EH (cell line): ENCODE measurements at places on chromosomes 13 and 19.
A peak's percentile ranks its signal among the peaks of the same experiment; 100 is the strongest.

DNA sequence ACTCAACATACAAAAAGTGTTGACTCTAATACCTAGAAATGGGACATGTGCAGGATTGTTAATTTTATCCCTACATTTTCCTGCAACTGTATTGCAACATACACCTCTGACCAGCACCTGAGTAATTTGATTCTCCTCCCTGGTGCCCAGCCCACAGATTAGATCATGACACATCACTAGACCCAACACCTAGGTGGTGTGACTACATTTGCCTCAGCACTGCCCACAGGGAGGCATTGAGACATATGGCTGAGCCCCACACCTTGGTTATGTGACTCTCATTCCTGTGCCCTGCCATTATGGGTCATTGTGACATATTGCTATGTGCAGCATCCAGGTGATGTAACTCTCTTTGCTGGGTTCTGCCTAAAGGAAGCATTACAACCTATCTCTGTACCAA, 13.2 kb upstream of the ZNF254 start:
- DNase-seq, result no peak

DNA sequence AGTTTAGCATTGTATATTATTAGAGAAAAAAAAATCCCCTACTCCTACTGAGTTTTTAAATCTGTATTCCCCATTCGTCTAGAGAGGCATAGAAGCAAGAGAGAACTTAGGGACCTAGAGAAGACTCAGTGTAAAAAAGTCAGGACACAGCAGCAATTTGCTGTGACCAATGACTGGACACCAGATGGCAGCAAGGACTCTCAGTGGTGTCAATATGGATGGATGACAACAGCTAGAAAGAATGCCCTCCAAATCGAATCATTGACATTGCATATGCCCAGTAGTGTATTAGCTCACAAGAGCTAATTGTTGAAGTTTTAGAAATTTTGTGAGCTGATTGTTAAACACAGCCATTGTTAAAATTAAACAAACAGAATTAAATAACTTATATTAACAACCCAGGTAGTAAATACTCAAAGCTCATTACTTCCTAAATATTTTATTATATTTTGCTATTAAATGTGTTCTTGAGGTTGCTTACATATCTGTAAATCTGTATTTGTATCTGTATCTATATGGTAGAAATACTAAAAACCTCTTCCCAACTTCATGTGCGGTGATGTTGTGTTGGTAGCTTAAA, 43.9 kb downstream of the SIAH3 start:
- DNase-seq, result peak; percentile 55

GRCh38 chr13:42041011-42041683, 7.3 kb upstream of the DGKH start:
- DNase-seq, result peak; percentile 57

DNA sequence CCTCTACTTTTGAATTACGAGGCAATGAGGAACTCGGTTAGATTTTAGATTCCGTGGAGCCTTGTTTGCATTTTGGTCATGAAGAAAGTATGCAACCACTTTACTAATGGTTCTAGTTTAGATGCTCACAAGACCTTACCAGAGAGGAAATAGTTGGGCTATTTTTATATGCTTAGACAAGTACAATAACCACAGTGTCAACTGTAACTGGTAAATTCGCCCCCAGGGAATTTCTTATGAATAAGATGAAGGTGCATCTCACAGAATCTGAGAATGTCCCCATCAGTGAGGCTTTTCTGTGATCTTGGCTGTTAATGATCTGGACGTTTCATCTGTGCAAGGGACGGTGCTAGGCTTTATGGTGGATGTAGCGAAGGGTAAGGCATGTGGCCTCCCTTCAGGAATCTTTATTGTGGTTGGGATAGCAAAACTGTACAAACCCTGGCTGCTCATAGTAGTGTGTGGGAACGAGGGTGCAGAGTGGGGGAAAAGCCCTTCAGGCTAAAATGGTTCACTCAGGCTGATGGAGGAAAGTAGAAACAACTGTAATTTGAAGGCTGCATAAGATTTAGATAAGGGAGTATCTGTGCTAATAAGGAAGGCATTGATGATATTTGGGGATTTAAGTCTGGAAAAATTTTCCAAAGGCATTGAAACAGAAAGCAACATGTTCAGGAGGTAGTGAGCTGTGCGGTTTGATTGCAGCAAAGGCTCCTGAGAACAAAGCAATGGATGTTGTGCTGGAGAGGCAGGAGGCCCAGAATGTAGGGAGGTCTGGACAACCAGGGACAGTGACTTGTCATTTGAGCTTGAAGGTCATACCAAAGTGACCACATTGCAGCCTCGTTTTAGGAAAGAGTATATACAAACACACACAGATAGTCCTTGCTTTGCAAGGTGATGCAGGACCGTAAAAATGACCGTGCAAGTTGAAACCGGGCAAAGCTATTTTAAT, 28.4 kb downstream of the UBAC2 start:
- DNase-seq, result peak; percentile 94

- DNase-seq, result no peak
Measured at GRCh38 chr19:34588846-34589245, 88.1 kb downstream of the SCGB2B2 start.

DNA sequence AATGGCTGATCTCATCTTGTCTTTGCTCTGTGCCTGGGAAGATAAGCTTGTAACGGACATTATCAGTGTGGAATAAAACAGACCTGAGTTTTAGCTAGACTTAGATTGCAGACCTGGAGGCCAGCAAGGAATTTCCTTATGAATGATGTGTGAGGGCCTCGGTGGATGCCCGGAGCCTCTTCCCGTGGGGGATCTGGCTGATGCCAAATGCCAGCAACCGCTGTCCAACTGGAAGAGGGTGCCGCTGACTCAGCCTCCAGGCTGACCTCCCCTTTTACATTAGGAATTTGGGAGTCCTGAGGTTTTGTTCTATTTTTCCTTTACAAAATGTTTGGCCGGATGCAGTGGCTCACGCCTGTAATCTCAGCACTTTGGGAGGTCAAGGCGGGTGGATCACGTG, 19.6 kb upstream of the LILRA2 start:
- DNase-seq, result no peak

DNA sequence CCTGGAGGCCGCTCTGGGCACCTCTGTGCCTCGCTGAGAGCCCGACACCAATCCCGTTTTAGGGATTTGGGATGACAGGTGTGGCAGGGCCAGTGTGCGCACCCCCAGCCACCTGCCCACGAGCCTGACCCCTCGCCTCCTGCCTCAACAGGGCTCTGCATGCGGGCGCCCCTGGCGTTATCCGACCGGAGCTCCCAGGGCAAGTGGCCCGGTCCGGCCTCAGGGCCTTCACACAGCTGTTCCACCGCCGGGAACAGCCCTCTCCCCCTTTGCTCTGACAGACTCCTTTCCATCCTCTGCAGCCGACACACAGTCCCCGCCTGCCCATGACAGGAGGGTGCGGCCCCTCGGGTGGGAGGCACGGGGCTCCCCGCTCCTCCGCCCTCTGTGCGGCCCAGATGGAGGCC, 7.1 kb upstream of the WDR18 start:
- no peak for DNase-seq

GRCh38 chr19:48638831-48639381, 1.7 kb upstream of the DBP start:
- DNase-seq, result no peak

- peak; percentile 5 for DNase-seq
Measured at GRCh38 chr13:93169980-93170379, 56.6 kb upstream of the GPC6 start.

DNA sequence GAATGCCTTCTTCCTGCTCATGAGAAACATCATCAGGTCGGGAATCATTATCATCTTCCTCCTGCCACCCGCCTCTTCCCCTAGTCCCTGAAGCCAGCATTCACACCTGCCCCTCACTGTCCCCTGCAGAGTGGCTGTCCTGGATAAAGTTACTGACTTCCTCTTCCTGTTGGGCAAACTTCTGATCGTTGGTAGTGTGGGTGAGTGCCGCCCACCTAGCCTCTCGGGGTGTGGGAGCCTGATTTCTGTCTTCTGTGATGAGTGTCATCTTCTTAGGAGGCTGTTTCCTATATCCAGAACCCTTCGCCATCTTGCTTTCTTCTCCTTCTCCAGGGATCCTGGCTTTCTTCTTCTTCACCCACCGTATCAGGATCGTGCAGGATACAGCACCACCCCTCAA, 12.5 kb downstream of the SLC44A2 start:
- DNase-seq, result no peak

DNA sequence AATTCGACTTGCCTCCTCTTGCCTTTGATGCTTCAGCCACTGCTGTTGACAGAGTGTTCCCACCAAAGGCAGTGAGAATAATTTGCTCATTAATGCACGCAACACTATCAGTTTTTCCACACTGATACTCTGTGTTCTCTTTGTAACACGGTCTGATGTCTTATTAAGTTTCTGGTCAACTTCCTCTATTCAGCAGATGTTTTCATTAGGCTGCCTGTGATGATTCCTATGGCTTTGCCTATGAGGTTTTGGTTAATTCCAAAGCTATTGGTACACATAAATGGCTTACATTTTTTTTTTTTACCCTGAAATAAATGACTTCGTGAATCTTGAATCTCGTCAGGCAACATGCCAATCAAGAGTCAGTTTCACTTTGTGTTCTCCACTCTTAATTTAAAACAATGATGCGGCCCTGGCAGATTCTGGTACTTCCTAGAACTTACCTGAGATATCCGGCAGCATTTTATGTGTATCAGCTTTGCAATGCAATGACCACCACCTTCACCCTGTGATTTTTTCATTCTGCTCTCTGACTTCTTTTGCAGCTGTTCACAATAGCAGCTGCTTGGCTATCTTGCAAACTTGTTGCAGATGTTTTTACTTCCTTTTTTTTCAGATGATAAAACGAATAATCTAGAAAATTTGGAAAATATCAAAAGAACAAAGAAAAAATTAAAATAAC, 27.5 kb upstream of the KL start:
- peak; percentile 16 for DNase-seq

- DNase-seq, result no peak
Measured at GRCh38 chr13:18949489-18949761, 232.2 kb downstream of the TUBA3C start.

DNA sequence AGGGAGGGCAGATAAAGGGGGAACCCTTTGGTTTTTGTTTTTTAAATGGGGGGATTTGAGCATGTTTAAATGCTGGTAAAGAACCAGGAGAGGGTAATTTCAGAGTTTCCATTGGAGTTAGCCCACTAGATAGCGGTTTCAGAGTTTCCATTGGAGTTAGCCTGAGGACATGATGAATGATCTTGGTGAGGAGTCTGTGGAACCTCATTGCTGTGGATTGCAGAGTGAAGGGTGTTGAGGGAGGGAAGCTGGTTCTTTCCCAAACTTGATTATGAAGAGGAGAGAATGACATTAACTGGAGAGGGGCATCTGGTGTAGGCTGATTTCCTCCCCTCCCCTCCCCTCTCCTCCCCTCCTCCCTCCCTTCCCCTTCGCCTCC, 5.0 kb downstream of the WASF3 start:
- no peak for DNase-seq

- no peak for DNase-seq
Measured at GRCh38 chr13:36431204-36432105, 840 bp upstream of the CCNA1 start.

DNA sequence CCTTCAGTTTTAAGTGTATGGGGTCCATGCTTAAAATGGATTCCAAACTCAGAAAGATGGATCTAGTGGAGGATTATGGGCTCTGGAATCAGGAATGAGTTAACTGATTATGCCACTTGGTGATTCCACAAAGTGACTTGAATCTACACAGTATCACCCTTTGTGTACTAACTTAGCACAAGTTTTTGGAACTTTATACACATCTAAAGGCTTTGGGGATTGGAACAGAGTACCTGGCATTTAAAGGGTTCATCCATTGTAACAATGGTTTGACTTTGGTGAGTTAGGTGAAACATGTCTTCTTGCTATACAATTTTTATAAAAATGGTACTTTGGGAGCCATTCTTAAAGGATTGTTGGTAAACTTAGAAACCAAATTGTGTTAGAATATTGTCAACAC, 1.1 kb downstream of the RPL21 start:
- DNase-seq, result no peak

DNA sequence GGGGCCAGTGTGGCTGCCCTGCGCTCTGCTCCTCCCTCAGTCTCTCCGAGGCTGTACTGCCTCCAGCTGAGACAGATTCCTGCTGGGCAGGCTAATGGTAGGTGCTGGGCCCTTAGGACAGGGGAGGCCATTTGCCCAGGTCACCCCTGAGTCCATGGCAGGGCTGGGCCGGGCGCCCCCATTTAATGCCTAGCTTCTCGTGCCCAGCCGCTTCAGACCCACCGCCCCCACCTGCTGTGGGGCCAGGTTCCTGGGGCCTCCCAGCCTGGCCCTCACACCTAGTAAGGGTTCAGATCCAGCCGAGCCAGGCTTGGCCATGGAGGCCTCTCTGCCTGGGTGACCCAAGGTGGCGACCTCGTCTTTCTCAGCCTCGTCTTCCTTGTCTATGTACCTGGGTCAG, 17.8 kb downstream of the PIAS4 start:
- DNase-seq, result no peak

DNA sequence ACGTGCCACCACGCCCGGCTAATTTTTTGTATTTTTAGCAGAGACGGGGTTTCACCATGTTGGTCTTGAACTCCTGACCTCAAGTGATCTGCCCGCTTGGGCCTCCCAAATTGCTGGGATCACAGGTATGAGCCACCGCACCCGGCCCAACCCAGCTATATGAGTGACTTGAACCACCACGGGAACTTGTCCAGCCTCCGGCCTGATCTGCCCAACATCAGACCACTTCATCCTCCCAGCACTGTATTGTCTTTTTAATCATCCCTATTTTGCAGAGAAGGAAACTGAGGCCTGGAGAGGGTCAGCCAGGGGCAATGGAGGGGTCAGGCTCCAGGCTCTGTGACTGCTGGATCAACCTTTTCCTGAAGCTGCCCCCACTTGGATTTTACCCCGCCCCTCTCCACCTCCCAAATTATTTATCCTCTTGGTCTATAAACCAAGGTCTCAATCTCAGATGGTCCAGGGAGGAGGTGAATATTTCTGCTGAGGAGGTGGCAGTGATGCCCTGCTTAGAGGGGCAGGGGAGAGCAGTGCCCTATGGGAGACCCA, 893 bp upstream of the PLIN3 start:
- no peak for DNase-seq

- no peak for DNase-seq
Measured at GRCh38 chr13:103107580-103107979, 41.4 kb upstream of the SLC10A2 start.

- DNase-seq, result peak; percentile 99
Measured at GRCh38 chr19:2168619-2169424, 5.1 kb downstream of the DOT1L start.

DNA sequence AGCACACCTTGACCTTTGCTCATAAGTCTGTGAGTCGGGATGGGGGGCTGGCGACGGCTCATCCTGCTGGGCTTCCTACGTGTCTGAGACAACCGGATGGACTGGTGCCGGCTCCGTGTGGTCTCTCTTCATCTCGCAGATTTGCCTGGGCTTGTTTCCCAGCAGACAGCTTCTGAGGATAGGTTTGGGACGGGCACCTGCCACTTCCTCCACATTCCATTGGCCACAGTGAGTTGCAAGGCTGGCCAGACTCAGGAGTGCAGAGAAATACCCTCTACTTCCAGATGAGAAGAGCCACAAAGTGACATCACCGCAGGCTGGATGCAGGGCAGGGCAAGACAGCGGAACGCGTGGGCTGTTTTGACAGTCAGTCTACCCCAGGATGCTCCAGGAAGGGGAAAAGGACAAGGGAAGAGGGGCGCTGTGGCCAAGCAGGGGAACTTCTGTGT, 48.1 kb downstream of the IRS2 start:
- DNase-seq, result no peak

GRCh38 chr19:39238944-39239343, 5.9 kb downstream of the IFNL3 start:
- DNase-seq, result no peak

- DNase-seq, result peak; percentile 24
Measured at GRCh38 chr13:99657848-99658260, 156.6 kb downstream of the TM9SF2 start.
